ENCODE measurements at places on chromosomes 7 and 10. TPM values are rescaled to one million over a fixed set of nuclear protein-coding genes. Genes with fewer than 3 reads are reported as not detected.

EBLN1 gene
- not detected for total RNA-seq

GHRHR gene
- not detected for total RNA-seq

HOXA3 gene
- 92.8 TPM for total RNA-seq

MOGAT3 gene
- 1.1 TPM for total RNA-seq

FAM149B1 gene
- total RNA-seq: 25.0 TPM

DDC gene
- total RNA-seq: 29.9 TPM

FOXP2 gene
- 24.0 TPM for total RNA-seq

ZNF117 gene
- 18.8 TPM for total RNA-seq

OR2F2 gene
- total RNA-seq: not detected

- no peak for DNase-seq
Observed at GRCh38 chr10:5492929-5493576, 6.3 kb downstream of the CALML5 start.

DNA sequence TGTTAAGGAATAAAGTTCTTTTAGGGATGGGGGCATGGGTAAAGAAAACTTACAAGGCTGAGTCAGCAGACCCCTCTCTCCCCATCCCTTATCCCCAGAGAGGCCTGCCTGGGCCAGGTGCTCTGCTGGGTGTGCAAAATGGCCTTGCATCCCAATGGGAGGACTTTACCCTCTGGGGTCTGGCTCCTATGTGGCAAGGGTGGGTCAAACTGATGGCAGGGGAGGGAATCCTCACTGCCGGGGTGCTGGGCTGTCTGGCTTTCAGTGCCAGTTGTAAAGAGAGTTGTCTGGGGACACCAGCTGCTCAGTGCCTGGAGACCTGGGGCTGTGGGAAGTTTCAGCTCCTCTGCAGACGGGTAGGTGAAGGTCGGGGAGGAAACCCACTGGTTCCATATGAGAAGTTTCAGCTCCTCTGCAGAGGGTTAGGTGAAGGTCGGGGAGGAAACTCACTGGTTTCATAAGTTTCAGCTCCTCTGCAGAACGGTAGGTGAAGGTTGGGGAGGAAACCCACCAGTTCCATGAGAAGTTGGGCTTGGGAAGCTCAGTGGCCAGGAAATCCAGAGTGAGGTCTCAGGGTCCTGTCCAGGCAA is 127.2 kb upstream of the PODXL start:
- no peak for DNase-seq

DNA sequence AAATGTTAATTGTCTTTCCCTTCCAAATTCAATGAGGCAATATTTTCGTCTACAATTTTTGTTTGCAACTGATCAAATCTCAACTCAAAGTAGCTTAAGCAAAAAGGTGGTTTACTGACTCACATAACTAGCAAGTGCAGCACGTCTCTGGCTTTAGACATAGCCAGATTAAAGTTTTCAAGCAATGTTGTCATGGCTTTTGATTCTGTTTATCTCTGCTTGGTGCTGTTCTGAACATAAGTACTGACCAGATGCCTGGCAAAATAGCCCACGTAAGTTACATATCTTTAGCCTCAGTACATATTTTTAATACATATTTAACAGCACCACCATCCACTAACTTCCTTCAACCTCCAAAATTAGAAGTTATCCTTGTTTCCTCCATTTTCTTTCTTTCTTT is 877.9 kb downstream of the KCNMA1 start:
- DNase-seq: no peak

DNA sequence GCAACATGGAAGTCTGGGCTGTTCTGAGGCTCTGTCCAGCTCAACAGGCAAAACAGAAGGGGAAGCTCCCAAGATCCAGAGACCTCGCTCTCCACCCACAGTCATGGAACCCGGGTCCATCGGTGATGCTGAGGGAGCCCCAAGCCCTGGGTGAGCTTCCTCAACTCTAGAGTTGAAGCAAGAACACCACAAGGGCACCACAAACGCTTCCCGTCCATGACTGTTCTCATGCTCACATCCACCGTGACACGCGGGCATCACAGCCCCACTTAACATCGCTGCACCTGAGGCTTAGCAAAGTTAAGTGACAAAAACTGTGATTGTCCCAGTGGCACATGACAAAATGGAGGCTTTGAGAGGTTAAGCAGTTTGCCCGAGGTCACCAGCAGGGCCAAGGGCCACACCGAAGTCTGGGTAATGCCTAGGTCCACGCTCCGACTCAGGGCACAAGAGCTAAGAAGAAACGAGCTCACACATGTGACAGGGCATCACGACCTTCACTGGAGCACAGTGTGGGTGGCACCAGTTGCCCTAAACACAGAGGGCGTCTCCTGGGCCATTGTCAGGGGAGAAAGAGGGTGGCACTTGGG is 110.6 kb downstream of the OAT start:
- DNase-seq: no peak

DNA sequence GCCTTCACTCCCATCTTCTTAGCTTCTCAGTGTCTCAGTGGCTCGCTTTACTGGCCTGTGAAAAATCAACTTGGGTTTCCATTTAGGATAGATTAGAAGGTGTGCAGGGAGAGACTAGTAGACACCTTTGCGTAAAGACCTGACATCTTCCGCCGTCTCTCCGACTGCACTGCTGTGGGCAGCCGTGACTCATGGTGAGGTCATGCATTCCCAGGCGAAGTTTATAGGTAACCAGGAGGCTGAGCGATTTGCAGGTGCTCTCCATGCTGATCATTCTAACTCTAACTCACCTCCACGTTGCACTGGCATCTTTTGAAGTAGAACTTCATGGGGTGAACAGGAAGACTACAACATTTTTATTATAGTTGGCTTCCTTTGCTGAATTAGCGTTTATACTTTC is 68.0 kb upstream of the ZNF438 start:
- DNase-seq: no peak

GRCh38 chr7:37536706-37537105 is 88.0 kb upstream of the ELMO1 start:
- DNase-seq: no peak

DNA sequence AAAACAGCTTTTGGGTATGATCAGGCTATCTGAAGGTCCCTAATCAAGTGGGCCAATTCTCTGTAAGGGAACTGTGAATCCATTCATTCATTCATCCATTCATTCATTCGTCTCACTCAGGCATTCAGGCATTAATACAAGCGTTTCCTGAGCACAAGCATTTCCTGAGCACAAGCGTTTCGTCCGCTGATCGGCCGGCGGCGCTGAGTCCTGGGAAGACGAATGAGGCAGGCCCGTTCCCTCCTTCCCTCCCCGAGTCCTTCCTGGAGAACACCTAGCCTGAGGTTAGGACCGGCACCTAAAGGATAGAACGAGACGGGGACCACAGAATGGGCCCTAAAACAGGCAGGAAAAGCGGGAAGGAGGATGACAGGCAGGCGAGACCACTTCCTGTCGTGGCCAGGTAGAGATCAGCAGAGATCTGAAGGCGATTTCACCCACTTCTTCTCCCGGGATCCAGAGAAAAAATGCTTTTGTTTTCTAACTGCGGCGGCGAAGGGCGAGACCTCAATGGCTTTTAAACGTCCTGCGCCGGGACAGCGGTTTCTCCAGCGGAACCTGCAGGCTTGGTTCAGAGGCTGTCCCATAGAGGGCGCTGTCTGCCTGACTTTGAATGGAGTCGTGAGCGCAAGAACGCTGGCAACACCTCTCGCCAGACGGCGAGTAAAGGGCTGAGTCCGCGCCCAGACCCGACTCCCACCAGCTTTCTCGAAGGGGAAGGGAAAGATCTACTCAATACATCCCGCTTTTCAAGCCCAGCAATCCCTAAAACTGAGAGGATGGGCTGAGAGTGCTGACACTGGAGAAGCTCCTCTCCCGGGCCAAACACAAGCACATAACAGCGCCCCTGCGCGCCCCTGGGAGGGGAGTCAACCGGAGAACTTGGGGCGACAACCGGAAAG is 2.9 kb upstream of the HMX3 start:
- DNase-seq: no peak

- DNase-seq: no peak
Observed at GRCh38 chr7:33243319-33243881, 114.0 kb downstream of the BBS9 start.

DNA sequence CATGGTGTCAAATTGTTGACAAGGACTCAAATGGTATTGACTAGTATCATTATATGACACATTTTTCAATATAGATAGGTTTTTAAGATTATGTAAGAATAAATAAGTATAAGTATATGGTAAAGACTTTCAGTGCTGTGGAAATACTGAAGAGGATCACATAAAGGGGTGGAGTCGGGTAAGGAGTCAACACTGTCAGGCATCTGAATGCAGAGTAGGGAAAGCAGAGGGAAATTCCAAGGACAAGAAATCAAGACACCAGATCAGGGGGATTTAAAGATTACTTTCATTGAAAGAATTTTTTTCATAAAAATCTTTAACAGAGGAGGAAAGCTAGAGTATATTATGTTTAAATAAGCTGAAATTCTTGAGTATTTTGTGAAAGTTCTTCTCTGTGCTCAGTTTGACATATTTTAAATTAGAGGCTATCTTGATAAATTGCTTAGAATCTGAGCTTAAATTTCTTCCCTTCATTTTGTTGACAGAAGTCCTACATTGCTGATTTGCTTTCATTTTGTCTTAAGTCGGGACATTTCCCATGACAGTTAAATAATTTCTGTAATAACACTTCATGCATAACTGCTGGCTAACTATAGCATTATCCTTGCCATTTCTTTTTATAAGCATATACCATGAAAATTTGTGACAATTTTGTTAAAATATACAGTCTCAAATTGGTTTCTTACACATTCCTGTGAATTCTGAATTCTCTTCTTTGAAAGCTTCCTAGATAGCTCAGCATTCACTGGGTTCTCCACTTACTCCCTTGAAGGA is 244.3 kb downstream of the PRKG1 start:
- DNase-seq: no peak

- DNase-seq: no peak
Observed at GRCh38 chr7:13745530-13745929, 243.9 kb downstream of the ETV1 start.

DNA sequence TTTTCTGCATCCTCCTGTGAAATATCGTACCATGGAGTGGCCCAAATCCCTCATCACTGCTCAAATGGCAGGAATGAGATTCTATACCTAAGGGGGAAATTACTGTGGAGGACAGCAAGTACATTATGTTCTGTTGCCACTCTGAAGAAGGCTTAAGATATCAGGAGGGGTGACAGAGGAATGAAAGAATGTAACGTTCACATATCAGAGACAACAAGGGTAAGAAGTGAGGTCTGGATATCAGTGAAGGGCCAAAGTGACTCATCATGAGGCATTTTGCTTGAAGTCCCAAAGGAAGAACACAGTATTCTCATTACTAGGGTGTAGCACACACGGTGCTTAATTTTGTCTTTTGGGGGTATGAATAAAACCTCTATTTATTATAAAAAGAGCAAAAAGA is 71.5 kb upstream of the SLC13A1 start:
- DNase-seq: no peak

- DNase-seq: no peak
Observed at GRCh38 chr10:130958981-130959751, 352.4 kb downstream of the TCERG1L start.

DNA sequence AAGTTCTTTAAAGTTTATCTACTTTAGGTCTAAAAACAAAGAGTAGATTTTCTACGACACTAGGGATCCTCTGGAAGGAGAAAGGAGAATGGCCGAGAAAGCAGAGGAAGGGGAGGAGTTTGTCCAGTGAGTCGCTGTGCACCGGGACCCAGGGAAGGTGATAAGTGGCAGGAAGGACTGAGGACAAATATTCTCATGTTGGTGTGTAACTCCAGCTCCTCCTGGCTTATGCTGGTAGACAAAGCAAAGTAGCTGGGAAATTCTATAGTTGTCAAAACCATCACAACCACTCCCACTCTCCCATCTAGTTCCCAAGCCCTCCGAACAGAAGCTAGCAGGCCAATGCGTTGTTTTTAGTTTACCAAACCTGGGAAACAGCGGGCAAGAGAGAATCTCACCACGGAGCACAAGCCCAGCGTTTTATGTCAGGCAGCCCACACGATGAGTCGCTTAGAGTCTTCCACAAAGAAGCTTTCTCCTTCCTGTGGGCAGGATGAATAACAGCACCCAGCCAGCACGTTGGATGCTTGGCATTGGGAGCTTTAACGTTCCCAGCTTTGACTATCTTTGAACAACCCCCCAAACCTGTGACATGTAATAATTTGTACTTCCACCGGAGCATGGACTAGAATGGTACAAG is 32.9 kb upstream of the JCAD start:
- DNase-seq: no peak

- no peak for DNase-seq
Observed at GRCh38 chr7:138208142-138208570, 131.9 kb downstream of the AKR1D1 start.

GRCh38 chr10:85548034-85548433 is 818.6 kb downstream of the GRID1 start:
- no peak for DNase-seq

DNA sequence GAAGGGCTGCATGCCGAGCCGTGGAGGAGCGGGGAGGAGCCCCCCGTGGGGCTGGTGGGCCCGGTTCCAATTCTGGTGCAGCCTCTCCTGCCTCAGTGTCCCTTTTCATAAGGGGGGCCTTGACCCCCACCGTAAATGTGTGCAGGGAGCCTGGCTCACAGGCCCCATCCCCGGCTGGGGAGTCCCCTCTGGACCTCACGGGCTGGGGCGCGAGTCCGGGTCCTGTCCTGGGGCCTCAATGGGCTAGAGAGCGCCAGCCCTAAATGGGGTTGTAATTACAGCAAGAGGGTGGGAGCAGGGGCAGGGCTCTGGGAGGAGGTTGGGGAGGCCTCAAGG is 203.0 kb downstream of the ELFN1 start:
- no peak for DNase-seq

DNA sequence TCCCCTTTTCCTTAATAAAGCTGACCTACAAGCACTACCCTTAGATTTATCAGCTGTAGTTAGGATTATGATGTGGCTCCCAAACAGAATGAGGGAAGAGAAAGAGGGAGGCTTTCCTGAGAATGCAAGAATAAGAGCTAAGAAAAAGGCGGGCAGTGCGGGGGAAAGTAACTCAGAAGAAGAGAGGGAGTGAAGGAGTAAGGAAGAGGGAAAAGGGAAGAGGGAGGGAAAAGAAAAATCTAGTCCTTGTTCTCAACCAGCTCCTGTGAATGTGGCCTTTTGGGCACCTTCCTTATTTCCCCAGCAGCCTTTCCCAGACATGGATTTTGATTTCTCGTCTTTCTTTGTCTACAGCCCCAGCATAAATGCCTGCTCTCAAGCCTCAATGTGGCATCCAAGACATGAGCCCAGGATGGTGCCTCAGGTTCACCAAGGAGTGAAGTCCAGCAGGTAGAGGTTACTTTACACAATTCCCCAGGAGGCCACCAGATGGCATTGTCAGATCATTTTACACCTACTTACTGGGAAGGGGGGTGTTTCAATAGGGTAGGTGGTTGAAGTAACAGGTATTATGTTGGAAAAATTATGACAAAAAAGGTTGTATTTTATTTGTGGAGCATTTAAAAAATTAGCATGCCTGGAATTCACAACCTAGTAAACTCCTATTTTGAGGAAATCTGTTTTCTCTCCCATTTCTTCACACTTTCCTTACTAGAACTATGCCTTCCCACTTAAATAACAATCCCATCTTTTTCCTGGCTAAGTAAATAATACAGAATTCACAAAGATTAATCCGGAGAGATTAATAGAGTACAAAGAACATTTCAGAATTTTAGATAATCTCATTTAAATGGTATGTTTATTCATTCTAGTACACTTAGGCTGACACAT is 106.5 kb downstream of the HTR7 start:
- DNase-seq: no peak

All from type B pancreatic cell (in vitro differentiated cells).